ENCODE measurements at places on chromosomes 6 and 20.

GRCh38 chr6:49541210-49541724 is 9.2 kb upstream of the C6orf141 start:
- DNase-seq, result no peak

- no peak for DNase-seq
Observed at GRCh38 chr6:31125162-31125561, 4.9 kb upstream of the CDSN start.

DNA sequence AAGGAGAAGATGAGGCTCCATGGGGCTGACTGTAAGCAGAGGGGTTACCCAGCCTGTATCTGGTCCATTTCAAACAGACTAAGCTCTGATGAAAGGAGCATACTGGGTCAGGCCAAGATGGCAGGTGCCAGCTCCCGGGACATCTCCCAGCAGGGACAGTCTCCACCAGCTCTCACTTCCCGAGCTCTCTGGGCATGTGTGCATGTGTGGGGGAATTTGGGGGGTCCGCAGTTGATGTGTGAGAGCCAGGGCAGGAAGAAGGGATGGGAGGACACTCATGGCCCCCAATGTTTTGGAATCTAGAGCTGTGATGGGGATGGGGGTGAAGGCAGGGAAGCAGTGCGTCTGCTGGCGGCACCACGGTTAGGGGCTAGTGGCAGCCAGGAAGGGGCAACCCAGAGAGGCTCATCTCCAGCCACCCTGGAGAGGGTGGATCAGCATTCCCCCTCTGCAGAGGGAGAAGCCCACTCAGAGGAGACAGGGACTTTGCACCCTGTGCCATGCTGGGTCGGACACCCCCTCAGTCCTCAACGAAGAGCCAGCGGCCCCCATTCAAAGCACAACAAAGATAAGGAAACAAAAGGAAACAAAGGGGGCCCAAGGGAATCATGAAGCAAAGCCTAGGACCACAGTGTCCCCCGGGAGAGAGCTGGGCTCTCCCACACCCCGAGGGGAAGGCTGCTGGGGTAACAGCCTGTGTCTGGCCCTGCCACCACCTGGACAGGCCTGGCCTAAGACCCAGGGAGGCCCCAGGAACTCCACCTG is 52.4 kb downstream of the DSTN start:
- DNase-seq, result no peak

- peak; percentile 93 for DNase-seq
Observed at GRCh38 chr6:108260809-108261569, at the start of gene SNX3. SNX3 (minus strand) TSS chr6:108261040; CDS start chr6:108260921, 119 bp downstream.

DNA sequence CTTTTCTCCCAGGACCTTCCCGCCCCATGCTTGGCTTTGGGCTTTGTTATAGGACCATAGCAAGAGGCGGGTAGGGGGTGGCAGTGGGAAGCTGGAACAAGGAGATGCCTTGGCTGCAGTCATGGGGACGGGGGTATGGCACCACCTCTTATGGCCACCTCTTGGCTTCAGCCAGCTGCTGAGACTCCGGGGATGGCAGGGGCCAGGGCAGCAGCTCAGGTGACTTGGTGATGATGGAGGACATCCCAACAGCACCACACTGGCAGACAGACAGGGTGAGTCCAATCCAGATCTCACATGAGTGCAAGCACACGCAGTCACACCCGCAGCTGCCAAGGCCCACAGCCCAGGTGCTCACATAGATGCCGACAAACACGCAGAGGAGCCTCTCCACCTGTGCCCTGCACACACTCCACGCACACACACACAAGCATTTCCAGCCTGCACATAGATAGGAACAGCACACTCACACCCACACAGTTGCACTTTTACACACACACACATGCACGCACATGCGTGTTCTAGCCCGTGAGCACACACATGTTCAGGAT is 6.2 kb downstream of the NOL4L start:
- DNase-seq, result no peak

DNA sequence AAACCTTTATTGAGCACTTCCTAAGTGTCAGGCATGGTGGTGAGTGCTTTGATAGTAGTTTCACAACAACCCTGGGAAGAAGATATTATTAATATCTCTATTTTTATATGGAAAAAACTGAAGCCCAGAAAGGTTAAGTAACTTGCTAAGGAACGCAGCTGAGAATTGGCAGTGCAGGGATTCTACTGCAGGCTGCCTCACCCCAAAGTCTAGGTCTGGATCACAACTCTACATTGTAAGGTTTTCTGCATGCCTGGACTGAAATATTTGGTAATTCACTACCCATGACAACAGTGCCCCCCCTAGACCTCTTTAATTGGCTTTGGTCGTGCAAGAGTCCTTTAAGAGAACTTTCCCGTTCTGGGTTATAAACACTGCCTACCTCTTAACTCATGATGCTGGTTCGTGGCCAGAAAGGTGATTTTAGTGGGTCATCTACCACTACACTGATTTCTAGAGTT is 67.1 kb upstream of the KCNQ5 start:
- DNase-seq, result no peak

- DNase-seq, result no peak
Observed at GRCh38 chr20:64069614-64070243, 6.7 kb downstream of the TCEA2 start.

DNA sequence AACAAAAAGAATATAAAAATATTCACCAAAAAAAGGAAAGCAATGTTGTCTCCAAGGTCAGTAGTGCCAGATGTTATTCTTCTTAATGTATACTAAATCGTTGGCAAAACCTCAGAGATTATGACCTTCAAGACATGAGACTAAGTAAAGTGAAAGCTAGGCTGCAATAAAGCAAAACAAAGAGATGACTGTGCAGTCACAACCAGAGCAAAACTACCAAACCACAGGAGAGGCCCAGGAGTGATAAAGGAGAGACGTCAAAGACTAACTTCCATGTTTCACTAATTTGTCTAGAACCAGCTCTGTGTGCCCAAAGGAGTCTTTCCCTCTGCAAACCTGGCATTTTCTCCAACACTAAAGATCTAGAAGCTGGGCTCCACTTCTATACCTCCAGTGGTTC is 155.9 kb upstream of the POU3F2 start:
- DNase-seq, result no peak

DNA sequence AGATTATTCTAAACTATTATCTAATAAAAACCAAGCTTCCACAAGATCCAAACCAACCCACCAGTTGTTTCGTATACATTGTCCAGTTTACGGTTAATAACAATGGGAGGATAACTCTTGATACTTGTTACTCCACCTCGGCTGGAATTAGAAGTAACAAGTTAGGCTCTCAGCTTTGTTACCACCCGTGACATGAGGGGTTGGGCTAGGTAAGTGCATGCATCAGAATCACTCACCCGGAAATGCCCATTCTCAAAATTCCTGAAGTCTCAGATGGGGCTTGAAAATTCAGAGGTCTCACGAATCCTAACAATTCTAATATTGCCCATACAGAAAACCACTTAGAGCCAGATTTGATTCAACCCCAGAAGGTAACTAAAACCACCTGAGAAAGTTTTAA is 27.0 kb upstream of the SERPINB1 start:
- no peak for DNase-seq

- no peak for DNase-seq
Observed at GRCh38 chr20:58277107-58277506, 32.4 kb upstream of the RAB22A start.

GRCh38 chr6:95279616-95280015 is 297.7 kb upstream of the MANEA start:
- no peak for DNase-seq

DNA sequence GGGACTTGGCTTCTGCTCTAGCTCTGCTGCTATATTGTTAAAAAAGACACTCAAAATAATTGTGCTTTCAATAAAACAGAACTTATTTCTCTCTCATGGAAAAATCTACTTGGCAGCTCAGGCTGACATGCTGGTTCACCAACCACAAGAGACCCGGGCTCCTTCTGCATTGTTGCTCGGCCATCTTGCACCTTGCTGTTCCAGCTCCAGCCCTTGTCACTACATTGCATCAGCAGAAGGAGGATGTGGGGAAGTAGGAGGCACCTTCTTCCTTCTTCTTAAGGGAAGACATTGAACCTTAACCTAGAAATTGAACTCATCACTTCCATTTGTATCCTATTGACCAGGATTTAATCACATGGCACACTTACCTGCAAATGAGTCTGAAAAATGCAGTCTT is 6.6 kb upstream of the C20orf202 start:
- no peak for DNase-seq

DNA sequence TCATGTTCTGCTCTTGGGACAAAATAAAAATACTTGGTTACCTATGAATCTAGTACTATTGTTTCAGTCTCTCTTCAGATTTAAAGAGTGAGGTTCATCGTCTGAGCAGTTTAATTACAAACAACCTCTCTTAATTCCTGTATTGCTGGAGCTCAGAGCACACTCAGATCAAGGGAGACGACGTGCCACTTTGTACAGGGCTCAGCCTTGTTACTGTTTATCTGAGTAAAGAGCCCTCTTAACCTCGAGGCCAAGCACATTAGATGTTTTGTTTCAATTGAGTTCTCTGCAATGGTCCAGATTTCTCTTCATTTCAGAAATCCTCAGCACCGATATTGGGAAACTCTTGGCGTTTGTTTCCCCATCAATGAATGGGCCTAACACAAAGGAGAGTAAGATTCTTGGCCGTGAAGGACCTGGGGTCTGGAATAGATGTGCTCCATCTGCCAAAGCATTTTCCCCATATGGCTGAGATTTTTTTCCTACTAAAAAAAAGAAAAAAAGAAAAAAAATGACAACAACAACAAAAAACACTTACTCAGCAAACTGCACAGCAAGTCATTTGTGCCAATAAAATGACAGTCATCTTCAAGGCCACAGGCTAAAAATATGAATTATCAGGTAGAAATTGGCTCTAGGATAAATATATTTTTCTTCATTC is 82.6 kb upstream of the CCN6 start:
- DNase-seq, result no peak

GRCh38 chr6:68059899-68060298 is 575.2 kb upstream of the ADGRB3 start:
- DNase-seq, result no peak

DNA sequence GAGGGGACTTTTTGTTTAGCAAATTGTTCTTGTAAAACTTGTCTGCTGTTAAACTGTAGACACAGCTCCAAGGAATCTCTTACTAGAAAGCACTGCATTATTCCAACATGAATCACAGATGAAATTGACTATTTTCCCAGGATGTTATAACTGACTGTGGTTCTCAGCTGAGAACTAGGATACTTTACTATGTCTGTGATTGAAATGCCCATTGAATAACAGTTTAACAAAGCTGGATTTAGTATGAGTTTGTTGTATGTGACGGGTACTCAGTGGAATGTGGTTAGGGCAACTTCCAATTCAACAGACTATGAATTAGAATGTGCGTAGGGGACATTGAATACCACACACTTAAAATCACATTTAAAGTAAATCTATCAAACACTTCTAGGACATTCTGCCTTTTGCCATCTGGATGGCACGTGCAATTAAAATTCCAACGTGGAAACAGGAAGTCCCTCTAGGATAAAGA is 193.4 kb upstream of the PREP start:
- no peak for DNase-seq

- no peak for DNase-seq
Observed at GRCh38 chr20:54456423-54456822, 19.0 kb upstream of the DOK5 start.

DNA sequence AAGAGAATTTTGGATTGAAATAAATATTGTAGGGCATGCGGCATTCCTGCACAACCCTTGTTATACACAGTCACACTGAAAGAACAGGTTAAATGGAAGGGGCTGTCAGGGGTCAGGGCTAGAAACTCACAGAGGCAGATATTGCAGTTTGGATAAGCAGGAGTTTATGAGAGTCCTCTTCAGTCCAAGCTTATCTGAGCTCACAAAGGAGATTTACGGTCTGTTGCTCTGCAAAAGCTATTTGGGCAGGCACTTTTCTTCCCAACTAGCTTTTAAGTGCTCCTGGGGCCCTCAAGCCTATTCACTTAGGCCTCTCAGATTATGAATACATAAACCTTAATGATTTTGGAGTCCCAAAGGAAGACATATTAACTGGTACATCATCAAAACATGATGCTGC is 156.2 kb downstream of the SOX4 start:
- no peak for DNase-seq

GRCh38 chr6:2563635-2564034 is 187.1 kb downstream of the MYLK4 start:
- no peak for DNase-seq

DNA sequence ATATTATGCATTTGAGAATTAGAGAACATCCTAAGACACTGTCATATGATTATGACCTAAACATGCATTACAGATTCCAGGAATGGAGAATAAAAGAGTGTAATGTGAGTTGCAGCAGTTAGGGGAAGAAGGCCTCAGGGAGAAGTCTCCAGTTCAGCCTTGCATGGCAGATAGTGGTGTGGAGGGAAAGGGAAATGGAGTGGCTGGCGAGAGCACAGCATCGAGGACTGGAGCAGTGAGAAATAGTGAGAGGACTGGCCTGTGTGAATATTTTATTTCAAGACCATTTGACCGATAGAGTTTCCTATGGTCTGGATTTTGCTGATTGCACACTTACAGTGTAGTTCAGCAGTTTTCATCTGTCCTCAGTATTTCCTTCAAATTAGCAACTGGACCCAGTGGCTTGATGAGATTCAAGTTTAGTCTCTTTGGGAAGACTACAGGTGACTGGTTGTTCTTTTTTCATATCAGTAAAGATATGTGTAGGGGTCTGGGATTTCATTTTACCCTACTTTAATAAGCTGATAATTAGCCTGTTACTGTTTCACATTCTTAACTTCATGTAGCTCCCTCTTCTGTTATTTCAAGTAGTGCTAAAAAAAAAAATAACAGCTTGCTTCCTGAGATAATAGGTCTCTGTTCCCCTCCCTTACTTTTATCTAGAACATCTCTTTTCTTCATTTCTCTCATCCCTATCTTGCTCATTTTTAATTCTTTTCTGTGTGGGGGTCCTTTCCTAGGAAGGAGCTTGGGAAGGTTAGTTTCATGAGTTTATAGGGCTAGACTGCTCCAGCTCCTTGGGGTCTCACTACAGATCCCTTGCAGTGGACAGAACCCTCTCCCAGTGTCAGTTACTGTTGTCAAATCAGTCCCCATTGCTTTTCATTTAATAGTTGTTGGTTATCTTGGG is 27.9 kb downstream of the BLTP3A start:
- no peak for DNase-seq

DNA sequence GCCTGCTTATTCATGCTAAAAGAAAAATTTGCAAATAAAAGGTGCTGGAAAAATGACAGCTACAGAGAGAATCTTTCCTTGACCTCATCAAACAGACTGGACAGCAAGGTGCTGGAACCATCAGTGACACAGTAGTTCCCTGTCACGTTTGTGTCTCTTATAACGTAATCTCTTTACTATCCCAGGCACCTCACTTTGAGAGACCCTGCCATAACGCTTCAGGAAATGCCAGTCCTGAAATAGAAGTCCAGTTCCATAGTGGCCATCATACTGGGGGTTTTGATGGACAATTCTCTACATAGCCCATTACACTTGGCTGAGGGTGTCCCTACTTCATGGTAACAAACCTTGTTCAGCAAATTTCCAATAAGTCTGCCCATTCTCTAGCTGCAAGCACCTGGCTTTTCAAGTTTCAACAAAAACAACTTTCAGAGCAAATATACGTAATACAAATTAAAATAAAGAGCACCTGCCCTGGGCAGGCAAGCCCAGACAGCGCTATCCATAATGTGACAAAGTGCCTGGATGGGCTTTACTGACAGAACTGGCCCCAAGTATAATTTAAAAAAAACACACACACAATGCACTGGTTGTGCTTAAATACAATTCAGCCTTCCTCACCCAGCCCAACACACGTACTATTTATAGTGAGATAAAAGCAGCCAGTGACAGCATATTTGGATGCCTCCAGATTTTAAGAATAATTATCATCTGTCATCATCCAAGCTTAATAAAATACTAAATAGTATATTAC is 38.7 kb downstream of the CNKSR3 start:
- no peak for DNase-seq
